Astrocyte (in vitro differentiated cells and primary cell): ENCODE measurements at places on chromosomes 1 and 21. TPM values are rescaled to one million over a fixed set of nuclear protein-coding genes. Genes with fewer than 3 reads are reported as not detected.

FUCA1 gene
- 9.7 and 10.4 TPM in 2 replicates for total RNA-seq

SH2D1B gene
- not detected in 2 replicates for total RNA-seq

EFNA1 gene
- total RNA-seq: 11.3 and 16.4 TPM in 2 replicates

DNA sequence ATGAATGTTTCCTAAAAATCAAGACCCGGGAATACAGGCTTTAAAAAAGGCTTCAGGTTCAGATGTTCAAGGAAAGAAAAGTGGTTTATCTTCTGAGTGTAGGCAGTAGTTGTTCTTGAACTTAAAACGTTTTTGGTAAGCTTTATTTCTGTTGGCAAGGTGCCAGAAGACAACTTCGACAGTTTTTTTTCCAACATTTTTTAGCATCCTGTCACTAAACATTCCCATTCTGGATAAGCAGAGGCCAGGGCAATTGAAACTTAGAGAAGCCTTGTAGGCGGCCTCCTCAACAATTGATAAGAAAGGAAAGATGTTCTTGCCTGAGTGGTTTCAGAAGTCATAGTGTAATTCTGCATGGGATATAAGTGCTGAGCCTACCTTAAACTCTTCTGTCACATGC lies 66.7 kb downstream of the PATJ start:
- H3K4me1 ChIP-seq: no peaks in the 10 kb centered on the region
- peak; percentile 53 for DNase-seq
- H3K27me3 ChIP-seq: no peaks in the 10 kb centered on the region
- H3K36me3 ChIP-seq: no peaks in the 10 kb centered on the region
- no peak overlapping the region for H3K4me3 ChIP-seq

DNA sequence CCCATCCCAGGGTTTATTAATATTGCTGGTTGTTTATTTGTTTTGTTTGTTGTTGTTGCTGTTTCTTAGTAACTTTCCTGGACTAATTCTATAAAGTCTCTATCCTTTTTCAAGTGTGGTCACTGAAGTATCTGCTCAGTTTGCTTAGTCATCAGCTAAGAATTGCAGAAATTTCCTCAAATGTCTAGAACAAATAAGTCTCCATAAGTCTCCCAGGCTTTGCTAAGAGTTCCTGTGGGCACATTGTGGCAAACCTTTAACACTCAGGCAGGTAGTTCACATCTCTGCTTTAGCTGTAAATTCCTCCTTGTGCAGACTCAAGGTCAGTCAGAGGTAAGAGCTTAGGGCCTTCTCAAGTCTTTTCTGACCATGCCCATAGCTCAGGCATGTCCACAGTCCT lies 38.9 kb upstream of the C1orf185 start:
- peak overlapping the region; percentile 73 for H3K27ac ChIP-seq
- H3K27me3 ChIP-seq: no peaks in the 10 kb centered on the region
- peak; percentile 98 for DNase-seq
- no peaks in the 10 kb centered on the region for H3K36me3 ChIP-seq
- no peak overlapping the region for H3K4me3 ChIP-seq
- H3K4me1 ChIP-seq: peaks cover 28% of the 10 kb centered on the region

GRCh38 chr21:44989537-44989886 lies 49.7 kb downstream of the SLX9 start:
- H3K27me3 ChIP-seq: peaks cover 2% of the 10 kb centered on the region
- no peak for DNase-seq
- no peaks in the 10 kb centered on the region for H3K36me3 ChIP-seq

GRCh38 chr1:152159144-152159543 lies at the start of gene RPTN:
RPTN (minus strand) TSS chr1:152159228; CDS start chr1:152157889, 1,339 bp downstream.
- no peak within 1 kb of the TSS for H3K4me3 ChIP-seq
- peaks cover 27% of the 10 kb centered on the region for H3K27me3 ChIP-seq
- peaks cover 10% of the 10 kb centered on the region for H3K4me1 ChIP-seq

DNA sequence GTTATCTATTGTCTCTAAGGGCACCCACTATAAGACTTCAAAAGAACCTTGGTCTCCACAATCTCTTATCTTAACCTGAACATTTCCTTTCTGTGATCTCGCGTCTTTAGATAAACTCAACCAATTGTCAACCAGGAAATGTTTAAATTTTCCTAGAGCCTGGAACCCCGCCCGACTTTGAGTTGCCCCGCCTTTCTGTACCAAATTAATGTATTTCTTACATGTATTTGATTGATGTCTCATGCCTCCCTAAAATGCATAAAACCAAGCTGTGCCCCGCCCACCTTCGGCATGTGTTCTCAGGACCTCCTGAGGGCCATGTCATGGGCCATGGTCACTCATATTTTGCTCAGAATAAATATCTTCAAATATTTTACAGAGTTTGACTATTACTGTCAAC lies 5.9 kb upstream of the CXADR start:
- H3K4me1 ChIP-seq: peaks cover 5% of the 10 kb centered on the region
- DNase-seq: no peak
- peaks cover 7% of the 10 kb centered on the region for H3K27me3 ChIP-seq
- H3K27ac ChIP-seq: no peak overlapping the region

- H3K27me3 ChIP-seq: no peaks in the 10 kb centered on the region
- H3K27ac ChIP-seq: no peak overlapping the region
- no peaks in the 10 kb centered on the region for H3K36me3 ChIP-seq
- peaks cover 51% of the 10 kb centered on the region for H3K4me1 ChIP-seq
- no peak for DNase-seq
Observed at GRCh38 chr1:24414775-24415333, 748 bp upstream of the NIPAL3 start.

GRCh38 chr1:68231627-68232288 lies 565 bp downstream of the WLS start:
- H3K4me3 ChIP-seq: peak overlapping the region; percentile 100
- H3K27ac ChIP-seq: peak overlapping the region; percentile 79
- H3K27me3 ChIP-seq: no peaks in the 10 kb centered on the region
- DNase-seq: peak; percentile 67
- H3K4me1 ChIP-seq: peaks cover 13% of the 10 kb centered on the region

GRCh38 chr21:26776310-26777021 lies 68.7 kb downstream of the ADAMTS1 start:
- no peaks in the 10 kb centered on the region for H3K27me3 ChIP-seq
- no peaks in the 10 kb centered on the region for H3K4me1 ChIP-seq
- no peak overlapping the region for H3K4me3 ChIP-seq
- peak; percentile 22 for DNase-seq
- no peaks in the 10 kb centered on the region for H3K36me3 ChIP-seq

GRCh38 chr1:200029035-200029821 lies 1.7 kb downstream of the NR5A2 start:
- H3K27ac ChIP-seq: no peak overlapping the region
- peaks cover 63% of the 10 kb centered on the region for H3K27me3 ChIP-seq
- peaks cover 5% of the 10 kb centered on the region for H3K4me1 ChIP-seq
- DNase-seq: no peak
- H3K4me3 ChIP-seq: peak overlapping the region; percentile 63
- no peaks in the 10 kb centered on the region for H3K36me3 ChIP-seq

DNA sequence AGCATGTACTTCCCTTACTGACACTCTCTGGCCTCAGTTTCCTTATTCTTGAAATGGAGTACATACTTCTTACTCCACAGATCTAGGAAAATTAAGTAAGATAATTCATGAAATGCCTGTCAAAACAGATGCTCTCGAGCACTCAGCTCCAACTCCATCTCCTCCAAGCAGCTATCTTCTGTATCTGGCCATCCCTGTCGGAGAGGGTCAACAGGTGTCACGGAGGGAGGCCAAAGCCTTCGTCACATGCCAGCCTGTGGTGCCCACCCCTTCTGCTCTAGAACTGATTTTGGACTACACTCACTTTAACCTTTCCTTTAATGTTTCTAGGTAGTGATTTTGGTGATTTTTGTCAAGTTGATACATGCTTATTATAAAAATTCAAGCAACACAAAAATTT lies 18.8 kb upstream of the PKP1 start:
- H3K4me3 ChIP-seq: no peak overlapping the region
- no peak for DNase-seq
- no peaks in the 10 kb centered on the region for H3K27me3 ChIP-seq

GRCh38 chr1:160309185-160309557 lies 24.2 kb upstream of the PEX19 start:
- DNase-seq: no peak
- no peak overlapping the region for H3K27ac ChIP-seq
- no peak overlapping the region for H3K4me3 ChIP-seq
- H3K27me3 ChIP-seq: no peaks in the 10 kb centered on the region

- DNase-seq: peak; percentile 62
- no peaks in the 10 kb centered on the region for H3K4me1 ChIP-seq
- H3K27me3 ChIP-seq: no peaks in the 10 kb centered on the region
Observed at GRCh38 chr1:222798116-222798515, 16.7 kb upstream of the DISP1 start.

DNA sequence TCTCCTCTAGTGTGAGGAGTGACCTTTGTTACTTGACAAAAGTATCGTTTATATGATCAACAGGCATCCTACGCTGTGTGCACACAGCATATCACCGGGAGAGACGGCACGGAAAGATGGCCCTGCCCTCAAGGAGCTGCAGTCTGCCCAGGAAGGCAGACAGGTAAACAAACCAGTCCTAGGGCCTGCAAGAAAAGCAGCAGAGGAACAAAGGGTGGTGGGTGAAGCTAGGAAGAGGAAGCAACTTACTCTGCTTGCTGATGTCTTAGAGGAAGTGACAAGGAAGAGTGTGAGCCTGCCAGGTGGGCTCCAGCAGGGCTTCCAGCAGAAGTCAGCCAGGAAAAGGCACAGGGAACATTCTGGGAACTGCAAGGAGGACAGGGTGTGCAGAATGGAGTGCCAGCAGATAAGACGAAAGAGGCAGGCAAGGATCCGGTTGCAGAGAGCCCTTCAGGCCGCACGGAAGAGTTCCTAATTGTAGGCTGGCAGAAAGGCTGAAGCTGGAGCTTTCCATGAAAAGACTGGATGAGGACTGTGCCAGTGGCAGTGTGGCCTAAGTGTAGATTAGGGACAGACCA lies 106.7 kb downstream of the SLC45A1 start:
- H3K27ac ChIP-seq: peak overlapping the region; percentile 81
- H3K27me3 ChIP-seq: no peaks in the 10 kb centered on the region
- no peak for DNase-seq
- H3K4me3 ChIP-seq: peak overlapping the region; percentile 63
- peaks cover 10% of the 10 kb centered on the region for H3K36me3 ChIP-seq
- peaks cover 20% of the 10 kb centered on the region for H3K4me1 ChIP-seq

- H3K27me3 ChIP-seq: no peaks in the 10 kb centered on the region
- H3K4me3 ChIP-seq: no peak overlapping the region
- H3K4me1 ChIP-seq: no peaks in the 10 kb centered on the region
- no peaks in the 10 kb centered on the region for H3K36me3 ChIP-seq
- DNase-seq: no peak
Observed at GRCh38 chr1:57024855-57025254, 59.0 kb upstream of the C8B start.

DNA sequence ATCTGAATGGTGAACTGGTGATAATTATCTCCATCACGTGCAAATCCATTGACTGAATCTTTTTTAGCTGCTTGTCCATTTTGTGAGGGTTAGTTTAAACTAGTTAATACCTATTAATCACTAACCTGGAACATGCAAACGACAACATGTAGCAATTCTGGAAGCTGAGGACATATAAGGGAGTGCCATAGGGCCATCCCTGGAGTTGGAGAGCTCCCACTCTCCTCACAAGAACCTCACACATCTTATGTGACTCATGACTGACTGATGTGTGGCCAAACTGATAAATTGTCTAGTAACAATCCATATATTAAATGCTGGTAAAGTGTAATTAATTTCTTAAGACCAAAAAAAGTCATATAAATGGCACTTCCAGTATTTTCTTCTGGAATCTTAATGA lies 62.9 kb upstream of the HOOK1 start:
- no peak overlapping the region for H3K27ac ChIP-seq
- H3K36me3 ChIP-seq: no peaks in the 10 kb centered on the region
- no peaks in the 10 kb centered on the region for H3K27me3 ChIP-seq
- no peak overlapping the region for H3K4me3 ChIP-seq

DNA sequence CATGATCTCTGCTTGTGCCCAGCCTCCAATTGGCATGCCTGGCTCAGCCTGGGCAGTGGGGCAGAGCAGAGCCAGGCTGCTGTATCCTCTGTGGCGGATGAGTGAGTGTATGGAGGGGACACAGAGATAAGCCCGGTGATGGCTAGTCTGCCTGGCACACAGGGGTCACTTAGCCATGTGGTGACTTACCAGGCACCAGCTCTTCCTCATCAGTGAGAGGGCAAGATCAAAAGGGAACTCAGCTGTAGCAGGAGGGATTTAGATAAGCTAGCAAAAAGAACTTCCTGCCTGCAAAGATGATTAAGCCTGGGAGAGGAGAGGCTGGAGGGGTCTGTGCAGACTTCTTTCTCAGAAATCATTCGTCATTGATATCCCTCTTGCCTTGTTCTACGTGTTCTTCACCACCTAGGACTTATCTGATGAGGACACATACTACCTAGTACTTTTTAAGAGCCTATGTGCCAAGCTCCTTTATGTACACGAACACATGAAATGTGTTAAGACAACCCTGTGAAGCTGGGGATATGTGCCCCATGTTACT lies 7.9 kb downstream of the KIF21B start:
- no peak for DNase-seq
- peaks cover 29% of the 10 kb centered on the region for H3K4me1 ChIP-seq
- no peak overlapping the region for H3K27ac ChIP-seq
- H3K4me3 ChIP-seq: no peak overlapping the region
- no peaks in the 10 kb centered on the region for H3K27me3 ChIP-seq

GRCh38 chr1:231613419-231614349 lies 12.9 kb upstream of the DISC1 start:
- no peak overlapping the region for H3K4me3 ChIP-seq
- H3K27me3 ChIP-seq: peaks cover 12% of the 10 kb centered on the region
- H3K27ac ChIP-seq: no peak overlapping the region
- no peak for DNase-seq
- no peaks in the 10 kb centered on the region for H3K4me1 ChIP-seq

GRCh38 chr1:39294531-39294930 lies 90.0 kb downstream of the MACF1 start:
- no peak overlapping the region for H3K27ac ChIP-seq
- H3K36me3 ChIP-seq: peaks cover 52% of the 10 kb centered on the region
- DNase-seq: no peak
- no peak overlapping the region for H3K4me3 ChIP-seq
